ENCODE measurements at places on chromosomes 6 and 20.

DNA sequence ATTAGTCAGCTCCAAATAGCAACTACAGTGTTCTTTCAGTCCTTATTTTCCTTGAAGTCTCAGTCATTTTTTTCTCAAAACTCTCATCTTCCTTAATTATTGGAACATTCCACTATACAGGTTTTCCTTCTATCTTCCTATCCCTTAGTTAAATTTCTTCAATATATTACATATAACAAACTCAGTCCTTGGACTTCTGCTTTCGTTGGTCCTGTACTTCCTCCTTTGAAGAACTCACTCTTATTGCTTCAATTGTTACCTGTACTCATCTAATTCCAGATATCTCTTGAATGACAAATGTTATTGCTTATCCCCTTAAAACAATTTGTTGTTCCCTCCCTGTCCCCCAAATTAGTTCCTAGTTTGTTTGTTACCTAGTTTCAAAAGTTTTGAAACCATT lies 67.7 kb upstream of the NOTCH4 start:
- DNase-seq: no peak

- peak; percentile 44 for DNase-seq
These were observed 1.9 kb downstream of the CITED2 start for GRCh38 chr6:139372326-139373153.

- DNase-seq: peak; percentile 7
These were observed 278.8 kb upstream of the IMPG1 start for GRCh38 chr6:76351275-76351674.

GRCh38 chr6:81984599-81984998 lies 232.1 kb upstream of the TENT5A start:
- no peak for DNase-seq

GRCh38 chr20:4632876-4633275 lies 88.8 kb upstream of the PRND start:
- DNase-seq: no peak

DNA sequence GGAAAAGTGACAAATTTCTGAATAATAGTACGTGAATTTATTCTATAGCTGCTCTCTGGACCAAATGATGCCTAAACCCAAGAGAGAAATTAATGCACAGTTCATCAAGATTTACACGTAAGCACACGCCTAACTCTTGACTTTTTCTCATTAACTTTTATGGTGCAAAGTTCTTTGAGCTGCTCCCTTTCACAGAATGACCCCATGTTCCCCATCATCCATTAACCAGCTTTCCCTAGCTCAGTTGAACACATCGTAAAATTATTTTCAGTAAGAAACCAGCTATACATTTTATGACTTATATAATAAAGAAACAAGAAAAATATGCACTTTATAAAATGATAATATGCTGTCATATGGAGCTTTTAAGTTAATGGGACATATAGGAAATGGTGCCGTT lies 54.3 kb downstream of the ID4 start:
- no peak for DNase-seq

GRCh38 chr6:142400495-142400894 lies 98.7 kb downstream of the ADGRG6 start:
- peak; percentile 57 for DNase-seq

GRCh38 chr6:6285679-6286078 lies 34.8 kb downstream of the F13A1 start:
- DNase-seq: no peak
